ENCODE measurements at places on chromosomes 1 and 21.

GRCh38 chr1:53508991-53509666 is 49.9 kb downstream of the DMRTB1 start:
- no peak for DNase-seq

DNA sequence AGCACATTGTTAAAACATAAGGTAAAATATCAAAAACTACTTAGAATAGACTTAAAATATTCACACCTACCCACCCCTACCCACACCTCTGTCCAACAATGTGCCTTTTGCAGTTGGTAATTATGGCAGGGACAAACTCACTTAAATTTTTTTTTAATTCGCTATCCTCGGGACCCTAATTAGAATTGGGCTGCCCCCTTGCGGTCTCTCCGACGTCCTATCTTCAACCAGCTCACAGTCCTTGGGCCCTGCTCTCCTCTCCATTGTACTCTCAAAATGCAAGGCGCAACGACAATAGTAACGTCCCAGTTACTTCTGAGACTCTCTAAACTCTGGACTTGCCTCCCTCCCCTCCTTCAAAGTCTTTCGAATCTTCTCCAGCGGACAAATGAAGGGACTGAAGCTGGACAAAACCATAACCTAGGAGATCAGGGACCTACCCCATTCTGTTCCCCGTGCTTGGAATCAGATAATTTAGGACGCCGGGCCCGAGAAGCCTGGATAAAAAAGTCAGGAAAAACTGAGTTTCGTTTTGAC is 1.1 kb upstream of the CIART start:
- peak; percentile 72 for DNase-seq

DNA sequence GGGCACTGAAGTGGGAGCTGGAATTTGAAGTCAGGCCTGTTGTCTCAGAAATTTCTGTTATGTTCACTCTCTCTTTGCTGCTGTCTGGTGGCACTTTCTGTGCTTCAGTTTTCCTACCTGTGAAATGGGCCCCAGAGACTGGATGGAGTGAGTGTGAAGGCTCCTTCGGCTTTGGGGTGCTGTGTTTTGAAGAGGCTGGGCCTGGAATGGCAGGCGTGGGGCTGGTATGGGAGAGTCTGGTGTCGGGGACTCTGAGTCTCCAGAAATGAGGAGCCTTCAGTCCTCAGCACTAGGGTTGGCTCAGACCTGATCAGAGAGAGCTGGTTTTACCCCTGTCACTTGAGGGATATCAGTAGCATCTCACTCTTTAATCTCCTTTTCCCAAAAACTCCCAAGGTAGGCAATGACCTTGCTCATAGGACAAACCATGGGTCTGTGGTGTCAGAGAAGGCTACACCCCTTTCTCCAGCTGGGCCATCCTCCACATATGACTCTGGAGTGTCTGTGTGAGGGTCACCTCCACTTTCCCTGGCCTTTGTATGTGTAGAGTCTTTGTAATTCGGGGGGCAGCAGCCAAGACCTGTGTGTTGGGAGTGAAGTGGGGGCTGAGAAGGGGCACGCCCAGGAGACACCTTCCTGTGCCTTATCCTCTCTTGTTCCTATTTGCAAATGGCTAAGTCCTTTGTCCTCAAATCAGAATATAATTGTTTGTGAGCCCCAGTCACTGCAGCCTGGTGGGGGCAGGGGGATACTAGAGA is 279.9 kb downstream of the PTPRU start:
- no peak for DNase-seq

- no peak for DNase-seq
Observed at GRCh38 chr1:229249854-229250644, 20.9 kb upstream of the RAB4A start.

DNA sequence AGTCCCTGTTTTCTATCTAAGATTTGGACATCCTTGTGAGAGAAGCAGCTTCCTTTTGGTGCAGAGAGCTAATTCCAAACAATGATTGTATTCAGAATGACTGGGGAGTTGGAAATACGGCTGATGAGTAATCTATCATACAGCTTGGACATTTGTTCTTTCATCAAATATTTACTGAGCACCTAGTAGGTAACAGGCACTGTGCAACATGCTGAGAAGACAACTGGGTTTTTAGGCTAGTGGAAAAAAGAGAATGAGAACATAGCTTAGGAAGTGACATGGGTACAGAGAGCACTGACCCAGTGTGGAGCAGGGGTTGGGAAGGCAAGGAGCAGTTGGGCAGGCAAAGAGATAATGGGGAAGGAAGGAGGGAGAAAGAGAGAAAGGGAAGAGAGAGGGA is 87.5 kb downstream of the TBX19 start:
- DNase-seq, result no peak

DNA sequence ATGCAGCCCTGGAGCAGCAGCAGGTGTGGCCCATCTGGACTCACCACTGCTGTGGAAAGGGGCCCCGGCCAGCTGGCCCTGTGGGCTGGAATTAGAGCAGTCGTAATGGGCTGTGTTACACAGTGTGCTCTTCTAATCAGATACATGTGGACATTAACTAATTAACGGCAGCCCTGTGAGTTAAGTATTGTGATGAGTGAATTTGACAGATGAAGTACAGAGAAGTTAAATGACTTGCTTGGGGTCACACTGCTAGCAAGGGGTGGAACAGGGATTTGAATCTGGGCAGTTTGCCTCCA is 58.6 kb downstream of the MDM4 start:
- DNase-seq, result no peak

GRCh38 chr1:75471252-75471651 is 139.7 kb downstream of the SLC44A5 start:
- DNase-seq, result no peak

DNA sequence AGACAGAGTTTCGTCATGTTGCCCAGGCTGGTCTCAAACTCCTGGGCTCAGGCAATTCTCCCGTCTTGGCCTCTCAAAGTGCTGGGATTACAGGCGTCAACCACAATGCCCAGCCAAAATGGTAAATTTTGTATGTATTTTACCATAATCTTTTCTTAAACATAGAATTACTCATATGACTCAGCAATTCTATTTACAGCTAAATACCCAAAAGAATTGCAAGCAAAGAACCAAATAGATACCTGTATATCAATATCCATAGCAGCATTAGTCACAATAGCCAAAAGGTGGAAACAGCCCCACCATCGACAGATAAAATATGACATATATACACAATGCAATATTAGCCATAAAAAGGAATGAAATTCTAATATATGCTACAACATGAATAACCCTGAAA is 36.5 kb downstream of the TESK2 start:
- no peak for DNase-seq

DNA sequence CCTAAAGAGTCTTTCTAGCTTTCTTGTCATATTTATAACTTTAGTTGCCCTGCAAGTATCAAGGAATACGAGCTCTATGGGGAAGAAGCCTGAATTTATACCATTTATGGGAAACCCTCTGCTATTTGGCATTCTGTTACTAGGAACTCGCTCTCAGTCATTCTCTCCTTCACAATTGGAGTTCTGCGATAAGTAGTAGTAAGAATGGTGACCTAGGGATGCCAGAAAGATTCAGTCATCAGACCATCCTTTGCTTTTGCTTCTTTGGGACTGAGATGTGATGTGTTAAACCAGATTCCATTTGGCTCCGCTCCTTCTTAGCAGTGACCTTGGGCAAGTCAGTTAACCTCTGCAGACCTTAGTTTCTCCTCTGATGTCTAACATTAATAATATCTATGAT is 256.5 kb downstream of the FGGY start:
- DNase-seq, result no peak

- no peak for DNase-seq
Observed at GRCh38 chr1:35036621-35037020, 4.9 kb upstream of the ZMYM6 start.

- DNase-seq, result no peak
Observed at GRCh38 chr21:41074396-41075184, 93.4 kb upstream of the BACE2 start.

DNA sequence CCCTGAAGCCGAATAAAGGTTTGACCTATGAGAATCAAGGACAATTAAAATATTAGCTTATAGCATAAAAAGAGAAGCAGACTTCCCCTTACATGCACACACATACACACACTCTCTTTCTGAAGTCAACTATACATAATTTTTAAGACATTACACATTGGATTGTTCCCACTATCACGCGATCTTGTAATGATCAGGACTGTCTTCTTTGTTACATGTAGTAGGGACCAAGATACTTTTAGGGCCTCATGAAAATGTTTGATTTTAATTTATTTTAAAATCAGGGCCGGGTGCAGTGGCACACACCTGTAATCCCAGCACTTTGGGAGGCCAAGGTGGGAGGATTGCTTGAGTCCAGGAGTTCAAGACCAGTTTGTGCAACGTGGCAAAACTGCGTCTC is 16.4 kb upstream of the IRF2BP2 start:
- no peak for DNase-seq

DNA sequence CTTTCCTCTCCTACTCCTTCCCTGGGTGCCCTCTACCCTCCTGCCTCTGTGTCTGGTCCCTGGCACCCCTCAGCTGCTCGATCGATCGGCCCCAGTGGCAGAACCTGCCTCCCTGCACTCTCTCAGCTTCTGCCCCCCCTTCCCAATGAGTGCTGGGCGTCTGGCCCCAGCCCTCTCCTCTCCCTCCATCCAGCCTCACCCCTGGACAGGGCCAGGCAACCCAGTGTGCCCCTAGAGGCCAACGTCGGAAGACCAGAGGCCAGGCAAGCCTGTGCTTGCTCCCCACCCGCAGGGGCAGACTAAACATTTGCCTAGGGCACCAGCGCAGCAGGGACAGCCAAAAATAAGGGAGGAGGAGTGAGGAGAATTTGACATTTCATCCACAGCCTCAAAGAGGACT is 43.5 kb downstream of the LGR6 start:
- peak; percentile 47 for DNase-seq

GRCh38 chr1:23701996-23702395 is 10.4 kb downstream of the RPL11 start:
- no peak for DNase-seq

DNA sequence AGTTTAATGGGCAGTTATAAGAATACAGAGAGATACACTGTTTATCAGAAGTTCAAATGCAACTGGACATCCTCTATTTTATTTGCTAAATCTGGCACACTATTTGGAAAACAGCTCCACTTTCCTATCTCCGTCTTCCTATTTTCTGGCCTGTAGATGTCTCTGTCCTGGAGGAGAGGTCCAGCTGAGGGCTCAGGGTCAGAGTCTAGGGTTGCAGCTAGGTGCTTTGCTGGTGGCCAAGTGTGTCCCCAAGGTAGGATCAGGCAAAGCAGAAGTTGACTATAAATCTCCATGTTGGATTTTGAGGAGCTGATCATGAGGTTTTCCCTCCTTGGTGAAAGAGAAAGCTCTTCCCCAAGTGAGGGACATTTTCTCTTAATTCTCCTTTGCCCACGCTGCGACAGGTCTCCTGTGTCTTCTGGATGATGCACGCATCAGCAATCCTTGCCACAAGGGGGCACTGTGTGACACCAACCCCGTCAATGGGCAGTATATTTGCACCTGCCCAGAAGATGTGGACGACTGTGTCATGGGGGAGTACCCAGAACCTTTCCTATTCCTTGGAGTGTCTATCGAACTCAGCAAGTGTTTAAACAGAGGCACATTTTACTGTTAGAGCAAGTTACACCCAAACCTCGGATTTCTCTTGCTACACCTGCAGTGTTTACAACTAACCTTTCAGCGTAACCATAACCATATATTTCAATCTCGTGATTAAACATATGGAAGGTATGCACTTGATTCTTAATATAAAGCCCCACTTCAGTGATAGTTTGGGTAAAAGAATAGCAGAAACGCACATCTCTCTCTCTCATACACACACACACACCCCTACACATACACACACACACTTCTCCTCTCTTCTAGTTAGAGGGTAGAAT is 10.2 kb downstream of the ADAM30 start:
- peak; percentile 78 for DNase-seq

DNA sequence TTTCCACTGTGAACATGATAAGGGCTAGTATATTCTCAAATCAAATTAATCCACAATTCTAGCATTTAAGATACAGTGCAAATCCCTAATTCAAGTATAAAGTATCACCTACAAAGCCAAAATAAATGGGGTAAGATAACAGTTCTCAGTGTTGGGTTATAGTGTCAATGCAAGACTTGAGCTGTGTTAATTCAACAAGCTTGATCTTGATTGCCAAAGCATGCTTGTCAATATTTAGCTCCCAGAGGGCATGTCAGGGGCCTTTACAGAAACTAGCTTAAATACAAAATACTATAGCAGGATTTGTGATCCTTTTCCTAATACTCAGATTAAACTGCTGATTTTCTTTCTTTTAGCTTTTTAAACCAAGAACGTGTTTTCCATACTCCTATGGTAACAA is 541.3 kb downstream of the PTBP2 start:
- DNase-seq, result no peak

DNA sequence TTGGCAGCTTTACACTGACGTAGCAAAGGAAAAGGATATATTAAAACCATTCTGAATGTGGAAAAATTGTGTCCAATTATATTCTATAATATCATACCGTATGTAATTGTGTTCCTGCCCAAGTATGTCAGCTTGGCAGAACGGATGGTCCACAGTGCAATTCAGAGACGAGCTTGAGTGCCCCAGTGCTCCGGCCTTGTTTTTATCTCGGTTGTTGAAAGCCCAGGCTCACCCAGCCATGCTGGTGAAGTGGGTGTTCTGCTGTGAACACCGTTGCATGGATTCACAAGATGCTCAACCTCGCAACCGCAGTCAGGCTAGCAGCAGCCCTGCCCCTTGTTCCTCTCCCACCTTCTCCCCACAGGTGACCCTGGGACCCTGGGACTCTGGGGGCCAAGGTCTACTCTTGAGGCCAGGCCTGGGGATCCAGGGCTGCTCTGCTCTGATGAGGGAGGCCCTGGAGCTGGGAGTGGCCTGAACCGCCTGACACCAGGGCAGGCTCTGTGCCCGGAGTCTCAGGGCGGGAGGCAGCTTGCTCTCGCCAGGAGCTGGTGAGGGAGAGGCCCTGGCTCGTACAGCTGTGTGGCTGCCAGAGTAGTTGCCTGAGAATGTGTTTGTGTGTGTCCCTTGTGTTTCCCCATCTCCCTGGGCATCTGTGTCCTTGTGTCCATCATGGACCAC is 11.2 kb downstream of the PTPRF start:
- DNase-seq, result no peak

- no peak for DNase-seq
Observed at GRCh38 chr1:36783475-36783874, 250.8 kb downstream of the GRIK3 start.

- DNase-seq, result no peak
Observed at GRCh38 chr1:117793413-117793812, 136.0 kb downstream of the GDAP2 start.

DNA sequence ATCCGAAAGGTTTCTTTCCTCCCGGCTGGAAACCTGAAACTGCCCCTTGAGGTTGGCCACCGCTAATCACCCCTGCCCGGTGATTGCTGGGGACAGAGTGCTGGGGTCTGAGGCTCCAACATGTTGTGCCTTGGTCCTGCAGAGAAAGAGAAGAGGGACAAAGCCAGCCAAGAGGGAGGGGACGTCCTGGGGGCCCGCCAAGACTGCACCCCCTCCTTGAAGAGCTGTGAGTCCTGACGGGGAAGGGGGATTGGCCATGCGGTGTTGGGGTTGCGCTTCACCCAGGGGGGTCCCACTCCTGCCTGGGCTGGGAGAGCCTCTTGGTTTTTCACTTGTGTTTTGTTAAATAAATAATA is 19.5 kb downstream of the LDLRAP1 start:
- no peak for DNase-seq

DNA sequence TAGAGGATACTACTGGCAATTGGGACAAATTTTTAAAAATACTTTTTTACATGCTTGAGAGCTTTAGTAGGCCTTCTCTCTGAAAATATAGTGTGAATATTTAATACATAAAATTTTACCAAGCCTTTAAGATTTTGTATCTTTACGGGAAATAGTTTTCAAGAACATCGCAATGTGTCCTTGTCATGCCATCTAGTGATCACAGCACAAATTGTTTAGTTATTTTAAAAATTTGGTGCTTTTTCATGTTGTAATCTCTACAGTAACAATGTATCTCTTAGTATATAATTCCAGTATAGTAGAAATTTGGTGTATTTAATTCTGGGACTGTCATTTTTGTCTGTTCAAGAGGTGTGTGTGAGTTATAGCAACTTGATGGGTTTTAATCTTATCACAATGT is 6.7 kb downstream of the CDC7 start:
- no peak for DNase-seq

All from activated CD4-positive, alpha-beta T cell treated with anti-CD3 and anti-CD28 coated beads, Interleukin-2, amount 50 U/mL, for 48 hours (primary cell).